ENCODE measurements at places on chromosomes 7 and 10. TPM values are rescaled to one million over a fixed set of nuclear protein-coding genes. Genes with fewer than 3 reads are reported as not detected.

HYAL4 gene
- not detected for total RNA-seq

CNTNAP2 gene
- not detected for total RNA-seq

PLEKHS1 gene
- total RNA-seq, result not detected

FBXL13 gene
- total RNA-seq, result 0.84 TPM

HGF gene
- total RNA-seq, result not detected

MINDY3 gene
- 17.6 TPM for total RNA-seq

CHN2 gene
- 1.4 TPM for total RNA-seq

UCN3 gene
- total RNA-seq, result not detected

ZNF239 gene
- total RNA-seq, result 8.3 TPM

TNS3 gene
- 3.2 TPM for total RNA-seq

ANKRD22 gene
- total RNA-seq, result not detected

KAZALD1 gene
- not detected for total RNA-seq

ZNF777 gene
- 28.3 TPM for total RNA-seq

BTBD16 gene
- not detected for total RNA-seq

SLC18A3 gene
- total RNA-seq, result not detected

TUBB8 gene
- not detected for total RNA-seq

VAX1 gene
- total RNA-seq, result not detected

ASB10 gene
- not detected for total RNA-seq

LAMB1 gene
- total RNA-seq, result 0.30 TPM

DDC gene
- total RNA-seq, result not detected

AMPH gene
- 0.14 TPM for total RNA-seq

INSIG1 gene
- 58.1 TPM for total RNA-seq

LLCFC1 gene
- total RNA-seq, result not detected

ORAI2 gene
- 27.4 TPM for total RNA-seq

AGR2 gene
- 0.95 TPM for total RNA-seq

WAPL gene
- 42.4 TPM for total RNA-seq

SH2D4B gene
- 0.22 TPM for total RNA-seq

EGFR gene
- total RNA-seq, result 0.26 TPM

TMEM236 gene
- total RNA-seq, result 0.03 TPM

STEAP1 gene
- 0.16 TPM for total RNA-seq

RAB18 gene
- 63.0 TPM for total RNA-seq

Data from activated T-cell treated with anti-CD3 and anti-CD28 coated beads, Interleukin-2, amount 50 U/mL, for 4 hours (primary cell).